NCI-H1694 treated with DMSO at 0.1 percent for 48 hours (cell line): ENCODE measurements at places on chromosomes 4 and X.

DNA sequence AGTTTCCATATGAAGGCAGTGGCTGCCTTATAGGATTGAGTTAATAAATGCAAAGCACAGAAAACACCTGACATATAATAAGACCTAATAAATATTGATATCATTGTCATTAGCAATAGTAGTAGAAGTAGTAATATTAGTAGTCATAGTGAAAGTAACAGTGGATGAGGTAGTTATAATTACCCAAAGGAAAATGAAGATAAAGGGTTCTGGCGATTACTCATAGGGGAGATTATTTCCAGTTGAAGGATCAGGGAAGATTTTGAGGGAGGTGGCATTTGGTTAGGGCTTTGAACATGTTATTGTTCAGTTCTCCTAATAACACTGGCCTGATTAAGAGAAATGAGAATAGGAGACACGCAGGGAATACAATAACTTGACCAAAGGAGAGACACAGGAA is 131.9 kb upstream of the GPRIN3 start:
- DNase-seq, result no peak

- no peak for DNase-seq
Observed at GRCh38 chr4:94517492-94517891, 65.8 kb downstream of the PDLIM5 start.

DNA sequence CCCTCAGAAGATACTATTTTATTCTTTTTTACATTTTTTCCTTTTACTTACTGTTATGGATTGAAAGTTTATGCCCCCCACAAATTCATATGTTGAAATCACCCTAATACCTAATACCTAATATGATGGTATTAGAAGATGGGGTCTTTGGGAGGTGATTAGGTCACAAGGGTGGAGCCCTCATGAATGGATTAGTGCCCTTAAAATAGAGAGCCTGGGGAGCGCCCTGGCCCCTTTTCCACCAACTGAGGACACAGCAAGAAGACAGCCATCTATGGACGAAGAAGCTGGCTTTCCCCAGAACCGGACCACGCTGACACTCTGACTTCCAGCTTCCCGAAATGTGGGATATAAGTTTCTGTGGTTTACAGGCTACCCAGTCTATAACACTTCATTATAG is 58.6 kb upstream of the FAT1 start:
- no peak for DNase-seq

GRCh38 chr4:152535360-152535902 is 461 bp downstream of the FBXW7 start:
- DNase-seq, result no peak

DNA sequence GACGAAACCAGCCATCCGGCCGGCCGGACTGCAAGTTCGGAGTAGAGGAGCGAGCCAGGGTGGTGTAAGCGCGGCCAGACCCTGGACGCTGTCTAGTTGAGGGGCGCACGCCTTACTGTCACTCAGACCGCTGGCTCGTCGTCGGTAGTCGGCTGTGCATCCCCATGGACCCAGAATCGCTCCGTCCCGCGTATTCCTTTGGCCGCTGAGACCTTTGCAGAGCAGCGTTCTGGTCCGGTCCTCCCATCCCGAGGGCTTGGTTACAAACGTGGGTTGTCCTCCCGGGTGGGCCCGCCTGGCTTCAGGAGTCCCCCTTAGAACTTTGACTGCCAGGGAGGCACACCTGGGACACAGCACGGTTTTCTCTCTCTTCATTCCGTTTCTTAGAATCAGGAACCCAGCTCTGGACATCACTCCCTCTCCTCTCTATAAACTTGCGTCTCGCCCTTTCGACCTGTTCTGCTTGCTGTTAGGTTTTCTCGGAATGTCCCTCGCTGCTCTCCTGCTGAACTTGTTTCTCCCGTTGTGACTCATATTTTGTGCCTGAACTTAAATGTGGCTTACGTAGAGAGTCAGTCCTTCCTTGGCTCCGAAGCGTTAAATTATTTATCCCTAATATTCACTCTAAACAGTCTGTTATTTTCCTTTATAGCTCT is 672 bp downstream of the PGM2 start:
- no peak for DNase-seq
